ENCODE measurements at places on chromosomes 5 and 9.
A peak's percentile ranks its signal among the peaks of the same experiment; 100 is the strongest.

GRCh38 chr9:96222132-96222531, 79.8 kb downstream of the HSD17B3 start:
- no peak for DNase-seq

DNA sequence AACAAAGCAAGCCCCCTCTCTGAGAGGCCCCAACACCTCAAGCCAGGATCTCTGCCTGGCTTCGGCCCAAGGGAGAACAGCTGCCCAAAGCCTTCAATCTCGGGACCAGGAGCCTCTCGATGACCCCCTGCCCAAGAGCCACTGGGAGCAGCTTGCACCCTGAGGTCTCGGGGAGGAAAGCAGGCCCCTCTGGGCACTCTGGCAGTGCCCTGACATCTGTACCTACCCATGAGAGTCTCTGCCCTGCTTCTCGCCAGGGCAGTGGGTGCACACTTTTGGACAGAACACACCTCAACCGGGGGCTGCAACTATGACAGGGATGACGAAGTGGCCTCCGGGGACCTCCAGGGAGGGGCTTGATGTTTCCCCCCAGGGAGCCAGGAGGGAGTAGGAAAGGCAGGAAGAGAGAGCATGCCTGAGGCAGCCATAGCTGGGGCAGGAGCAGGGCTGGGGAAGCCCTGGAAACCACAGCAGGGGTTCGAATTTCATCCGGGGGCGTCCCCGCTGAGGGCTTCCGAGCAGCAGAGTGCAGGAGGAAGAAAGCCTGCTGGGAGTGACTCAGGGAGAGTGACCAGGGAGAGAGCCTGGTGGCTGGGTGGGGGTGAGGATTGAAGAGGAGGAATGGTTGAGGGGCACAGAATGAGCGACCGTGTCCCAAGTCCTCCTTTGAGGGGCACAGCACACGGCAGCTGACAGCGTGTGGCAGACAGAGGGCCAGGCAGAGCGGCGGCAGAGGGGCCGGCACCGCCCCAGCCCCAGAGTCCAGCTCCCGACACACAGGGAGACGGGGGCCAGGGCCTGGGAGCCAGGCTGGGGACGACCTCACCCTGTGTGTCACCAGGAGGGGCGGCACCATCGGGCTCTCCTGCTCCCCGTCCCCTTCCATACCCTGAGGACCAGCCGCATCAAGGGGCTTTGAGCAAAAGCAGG, 1.8 kb downstream of the LPCAT1 start:
- no peak for DNase-seq

DNA sequence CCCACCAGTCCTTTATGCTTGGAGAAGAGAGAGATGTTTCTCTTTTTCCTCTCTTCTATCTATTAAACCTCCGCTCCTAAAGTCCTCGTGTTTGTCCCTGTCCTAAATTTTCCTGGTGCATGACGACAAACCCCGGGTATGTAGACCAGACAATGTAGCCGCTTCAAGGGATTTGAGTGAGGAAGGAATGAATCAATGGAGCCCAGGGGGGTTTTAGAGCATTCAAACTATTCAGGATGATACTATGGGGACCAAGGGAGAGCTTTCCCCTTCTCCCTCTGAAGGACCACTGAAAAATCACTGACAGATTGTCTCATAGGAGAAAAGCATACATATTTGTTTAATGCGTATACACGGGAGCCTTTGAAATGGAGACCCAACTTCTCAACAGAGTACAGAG, 18.4 kb downstream of the CEL start:
- DNase-seq = no peak

DNA sequence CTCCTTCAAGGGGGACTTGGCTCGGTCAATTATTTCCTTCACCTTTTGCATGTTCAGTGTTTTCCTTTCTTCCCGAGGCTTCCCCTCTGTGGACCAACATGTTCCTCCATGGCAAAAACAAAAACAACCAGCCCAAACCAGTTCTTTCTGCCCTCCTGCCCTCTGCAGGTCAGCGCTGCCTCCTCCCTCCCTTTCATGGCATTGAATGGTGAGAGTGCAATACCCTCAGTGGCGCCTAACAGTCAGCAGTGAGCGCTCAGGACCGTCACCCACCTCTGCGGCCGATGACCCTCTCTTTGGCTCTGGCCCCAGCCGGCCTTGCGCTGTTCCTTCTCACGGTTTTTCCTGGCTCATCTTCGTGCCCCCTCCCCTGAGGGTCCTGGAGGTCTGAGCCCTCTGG, 34.4 kb upstream of the GNE start:
- DNase-seq = no peak

- no peak for DNase-seq
Observed at GRCh38 chr9:14312719-14313377, 1.1 kb downstream of the NFIB start.

GRCh38 chr5:82334856-82335255, 56.7 kb upstream of the RPS23 start:
- DNase-seq = no peak

DNA sequence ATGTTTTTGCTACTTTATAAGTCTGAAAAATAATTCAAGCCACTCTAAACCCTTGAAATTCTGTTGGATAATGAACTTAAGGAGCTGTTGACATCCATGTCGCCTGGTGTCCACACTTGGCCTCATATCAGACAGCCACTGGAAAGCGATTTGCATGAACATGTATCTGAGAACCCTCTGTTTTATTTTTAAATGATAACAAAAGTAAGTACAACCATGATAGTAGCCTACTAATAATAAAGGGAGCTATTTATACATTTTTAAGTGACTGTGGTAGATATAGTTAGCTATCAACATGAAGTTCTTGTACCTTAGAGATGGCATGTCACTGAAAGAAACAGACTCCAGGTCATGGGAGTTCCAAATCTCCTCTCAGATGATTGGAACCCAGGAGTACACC, 53.3 kb downstream of the PLCXD3 start:
- DNase-seq = no peak

DNA sequence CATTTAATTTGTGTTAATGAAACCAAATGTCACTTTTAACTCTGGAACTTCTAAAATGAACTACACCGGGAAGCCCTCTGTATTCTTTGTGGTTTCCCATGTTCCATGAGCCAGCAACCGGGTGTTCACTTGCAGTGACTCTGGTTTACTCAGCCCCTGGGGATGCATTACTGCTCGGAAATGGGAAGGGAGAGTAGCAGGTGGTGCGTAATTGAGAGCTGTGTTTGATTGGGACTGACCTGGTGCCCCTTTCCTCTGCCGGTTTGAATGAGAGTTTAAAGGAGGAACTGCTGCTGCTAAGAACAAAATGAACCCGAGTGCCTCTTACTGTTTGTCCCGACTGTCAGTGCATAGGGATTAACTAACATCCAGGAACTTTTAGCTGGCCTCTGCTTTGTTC, 100.1 kb upstream of the DHFR start:
- DNase-seq = no peak

DNA sequence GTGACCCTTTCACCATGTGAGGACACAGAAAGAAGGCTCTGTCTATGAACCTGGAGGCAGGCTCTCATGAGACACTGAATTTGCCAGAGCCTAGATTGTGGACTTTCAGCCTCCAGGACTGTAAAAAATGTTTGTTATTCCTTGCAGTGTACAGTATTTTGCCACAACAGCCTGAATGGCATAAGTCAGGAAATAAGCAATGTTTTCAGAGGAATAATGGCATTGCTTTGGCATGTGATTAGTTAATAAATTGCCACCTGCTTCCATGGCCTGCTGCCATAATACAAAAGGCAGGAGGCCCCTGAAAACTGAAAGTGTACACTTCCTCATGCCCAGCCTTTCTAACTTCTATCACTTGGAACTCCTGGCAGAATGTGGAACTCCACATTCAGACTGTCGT, 408.1 kb downstream of the GADD45G start:
- DNase-seq = no peak

DNA sequence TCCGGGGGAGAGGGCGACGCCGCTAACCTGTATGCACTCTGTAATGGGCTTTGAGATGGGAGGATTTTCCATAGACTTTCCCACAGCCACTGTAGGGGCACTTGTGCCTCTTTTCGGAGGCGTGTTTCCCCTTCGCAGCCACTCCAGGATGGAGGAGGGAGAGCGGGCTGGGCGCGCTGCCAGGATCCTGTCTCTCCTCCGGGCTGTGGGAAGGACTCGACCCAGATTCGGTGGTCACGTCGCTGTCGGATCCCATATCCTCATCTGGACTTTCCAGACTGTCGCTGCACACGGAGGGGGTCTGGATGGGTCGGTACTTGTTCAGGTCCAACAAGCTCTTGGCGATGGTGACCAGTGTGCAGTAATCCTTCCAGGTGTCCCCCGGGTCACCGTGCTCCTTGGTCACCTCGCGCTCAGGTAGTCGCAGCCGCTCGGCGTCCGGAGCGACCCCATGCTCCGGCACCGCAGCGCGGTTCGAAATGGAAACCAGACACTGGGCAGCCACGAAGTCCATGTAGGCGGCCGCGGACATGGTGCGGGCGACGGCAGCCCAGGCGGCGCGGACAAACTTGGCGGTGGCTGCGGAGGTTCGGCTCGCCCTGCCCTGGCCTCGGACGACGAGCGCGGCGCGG, 1.5 kb downstream of the KLF9 start:
- peak; percentile 68 for DNase-seq
